ENCODE measurements at places on chromosomes 13 and 19. TPM values are rescaled to one million over a fixed set of nuclear protein-coding genes. Genes with fewer than 3 reads are reported as not detected.

Gene MAMSTR
- total RNA-seq: 1.7 TPM

Gene COX6B2
- total RNA-seq: 3.1 TPM

Gene LILRB4
- 0.49 TPM for total RNA-seq

Gene ZNF577
- 16.3 TPM for total RNA-seq

Gene ZNF805
- 27.9 TPM for total RNA-seq

Gene C13orf42
- not detected for total RNA-seq

Gene CRX
- not detected for total RNA-seq

Gene PSPN
- total RNA-seq: 0.59 TPM

Gene CTXN1
- 1.4 TPM for total RNA-seq

Gene CCDC169
- total RNA-seq: 1.6 TPM

Gene DLL3
- total RNA-seq: 0.20 TPM

Gene NTF4
- total RNA-seq: 1.9 TPM

Gene BST2
- 6.9 TPM for total RNA-seq

Gene ZNF221
- 6.5 TPM for total RNA-seq

Gene ZNF699
- total RNA-seq: 12.8 TPM

Gene TSKS
- 0.30 TPM for total RNA-seq
